ENCODE measurements at places on chromosomes 12 and 14.
A peak's percentile ranks its signal among the peaks of the same experiment; 100 is the strongest.

DNA sequence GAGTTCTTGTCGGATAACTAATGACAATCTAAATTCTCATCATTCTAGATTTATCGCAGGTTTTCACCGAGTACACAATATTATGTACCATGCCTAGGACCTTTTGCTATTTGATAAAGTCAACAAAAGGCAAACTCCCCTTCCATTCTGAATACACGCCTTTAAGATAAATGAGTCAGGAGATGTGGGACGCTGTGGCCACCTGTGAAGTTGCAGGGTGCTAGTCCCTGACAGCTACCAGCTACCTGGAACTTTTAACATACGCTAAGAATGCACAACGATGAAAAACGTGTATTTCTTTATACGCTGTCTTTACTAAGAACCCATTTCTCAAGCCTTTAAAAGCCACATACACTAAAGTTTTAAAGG lies 678 bp downstream of the MDM1 start:
- no peak for DNase-seq

- DNase-seq: peak; percentile 26
These were observed 35.7 kb upstream of the TMEM263 start for GRCh38 chr12:106919910-106920544.

- no peak for DNase-seq
These were observed 44.9 kb upstream of the RIC8B start for GRCh38 chr12:106729611-106730010.

- DNase-seq: no peak
These were observed 638.4 kb downstream of the FLRT2 start for GRCh38 chr14:86168371-86168770.

GRCh38 chr12:66612090-66612775 lies 66.6 kb downstream of the GRIP1 start:
- DNase-seq: no peak

DNA sequence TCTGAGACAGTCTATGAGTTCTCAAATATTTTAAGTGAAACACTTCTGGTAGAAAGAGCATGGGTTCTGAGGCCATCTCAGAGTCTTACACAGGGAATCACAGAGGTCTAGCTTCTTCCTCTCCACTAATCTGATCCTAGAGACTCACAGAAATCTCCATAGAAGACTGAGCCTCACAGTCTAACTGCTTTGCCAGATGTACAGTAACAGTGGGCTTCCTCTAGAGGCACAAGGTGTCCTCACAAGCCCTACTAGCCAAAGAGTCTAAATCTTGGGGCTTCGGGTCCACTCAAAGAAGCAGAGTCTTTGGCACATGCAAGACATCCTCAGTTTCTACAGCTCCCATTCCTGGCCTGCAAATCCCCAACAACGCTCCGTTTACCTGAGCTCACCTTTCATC lies 14.1 kb downstream of the OR6J1 start:
- no peak for DNase-seq

GRCh38 chr12:47361389-47362021 lies 281.7 kb upstream of the AMIGO2 start:
- DNase-seq: no peak

DNA sequence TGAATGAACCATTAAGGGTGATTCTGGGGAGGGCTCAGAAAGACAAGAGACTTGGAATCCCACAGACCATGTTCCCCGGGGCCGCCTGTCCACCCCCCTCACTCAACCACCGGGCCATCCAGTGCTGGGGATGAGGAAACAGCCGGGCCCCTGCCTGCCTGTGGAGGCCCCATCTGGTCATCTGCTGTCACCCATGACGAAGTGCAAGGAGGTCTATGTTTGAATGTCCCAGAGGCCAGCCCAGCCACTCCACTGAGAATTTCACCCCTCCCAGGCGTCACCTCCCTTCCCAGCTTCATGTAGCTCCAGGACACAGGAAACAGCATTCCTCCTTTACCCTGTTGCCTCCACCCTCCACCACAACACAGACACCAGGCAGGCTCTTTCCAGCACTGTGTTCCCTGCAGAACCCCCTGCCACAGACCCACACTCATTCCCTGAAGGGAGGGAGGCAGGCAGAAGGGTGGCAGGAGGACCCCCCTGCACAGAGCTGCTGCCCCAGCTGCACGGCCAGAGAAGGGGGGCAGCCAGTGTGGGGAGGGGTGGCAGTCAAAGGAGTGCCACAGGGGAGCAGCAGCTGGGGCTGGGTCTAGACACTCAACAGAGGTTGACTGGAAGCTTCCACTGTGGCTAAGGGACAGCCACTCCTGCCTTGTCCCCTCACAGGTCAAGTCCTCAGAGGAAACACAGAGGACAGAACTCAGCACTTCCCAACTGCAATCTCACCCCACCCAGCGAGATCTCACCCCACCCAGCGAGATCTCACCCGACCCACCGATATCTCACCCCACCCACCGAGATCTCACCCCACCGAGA lies 50.3 kb upstream of the PPP2R5C start:
- DNase-seq: no peak

- DNase-seq: no peak
These were observed 79.1 kb upstream of the HECTD1 start for GRCh38 chr14:31286456-31287293.

GRCh38 chr12:128815779-128816642 lies 7.7 kb downstream of the SLC15A4 start:
- no peak for DNase-seq

DNA sequence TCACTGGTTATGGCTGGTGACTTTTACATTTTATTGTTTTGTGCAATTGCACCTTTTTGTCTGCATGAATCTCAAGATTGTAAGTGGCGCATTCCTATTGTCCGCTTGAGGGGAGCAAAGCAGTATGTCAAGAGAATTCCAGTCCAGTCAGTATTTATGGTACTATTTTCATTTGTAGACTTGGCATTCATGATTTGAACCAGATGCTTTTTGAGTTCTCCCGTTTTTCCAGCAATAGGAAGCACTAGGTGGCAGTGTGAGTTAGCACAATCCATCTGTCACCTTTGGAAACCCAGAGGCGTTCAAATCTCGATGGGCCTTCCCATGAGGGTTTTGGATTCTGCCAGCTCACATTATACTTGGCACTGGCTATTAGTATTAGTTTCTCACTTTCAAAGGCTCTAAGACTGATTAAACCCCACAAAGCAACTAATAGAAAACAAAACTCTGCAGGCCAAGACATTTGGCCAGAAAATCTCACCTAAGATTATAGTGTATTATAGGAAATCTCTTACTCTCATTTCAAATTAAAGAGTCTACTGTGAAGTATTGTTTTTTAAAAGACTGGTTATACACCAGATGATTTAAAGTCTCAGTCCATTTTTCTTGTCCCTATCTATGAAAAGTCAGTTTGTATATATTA lies 2.2 kb downstream of the DACT1 start:
- peak; percentile 88 for DNase-seq

DNA sequence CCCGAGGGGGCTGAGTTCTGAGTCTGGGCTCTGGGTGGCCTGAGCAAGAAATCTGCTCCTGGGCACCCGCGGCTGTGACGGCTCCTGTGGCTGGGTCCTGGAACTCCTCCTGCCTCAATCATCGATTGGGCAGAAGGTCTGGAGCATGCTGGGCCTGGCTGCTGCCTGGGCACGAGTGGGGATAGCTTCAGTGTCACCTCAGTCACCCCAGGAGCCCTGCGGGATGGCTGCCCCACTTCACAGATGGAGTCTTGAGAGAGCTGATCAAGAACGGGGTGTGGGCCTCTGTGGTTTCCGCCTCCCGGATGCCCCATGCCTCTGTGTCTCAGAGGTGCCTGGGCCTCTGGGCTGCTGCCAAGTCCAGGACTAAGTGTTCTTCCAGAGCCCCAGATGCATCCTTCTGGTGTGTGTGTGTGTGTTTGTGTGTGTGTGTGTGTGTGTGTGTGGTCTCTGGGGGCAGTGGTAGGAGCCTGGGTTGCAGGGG lies 185.6 kb upstream of the C14orf180 start:
- DNase-seq: no peak

DNA sequence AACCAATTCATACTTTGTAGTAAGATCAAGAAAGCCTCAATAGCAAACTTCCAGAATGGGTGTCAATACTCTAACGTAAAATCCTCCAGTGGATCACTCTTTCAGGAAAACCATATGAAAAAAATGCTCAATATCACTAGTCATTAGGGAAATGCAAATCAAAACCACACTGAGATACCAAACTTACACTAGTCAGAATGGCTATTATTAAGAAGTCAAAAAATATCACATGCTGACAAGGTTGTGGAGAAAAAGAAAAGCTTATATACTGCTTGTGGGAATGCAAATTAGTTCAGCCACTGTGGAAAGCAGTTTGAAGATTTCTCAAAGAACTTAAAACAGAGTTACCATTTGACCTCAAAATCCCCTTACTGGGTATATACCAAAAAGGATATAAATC lies 49.5 kb upstream of the ATXN7L3B start:
- DNase-seq: no peak

DNA sequence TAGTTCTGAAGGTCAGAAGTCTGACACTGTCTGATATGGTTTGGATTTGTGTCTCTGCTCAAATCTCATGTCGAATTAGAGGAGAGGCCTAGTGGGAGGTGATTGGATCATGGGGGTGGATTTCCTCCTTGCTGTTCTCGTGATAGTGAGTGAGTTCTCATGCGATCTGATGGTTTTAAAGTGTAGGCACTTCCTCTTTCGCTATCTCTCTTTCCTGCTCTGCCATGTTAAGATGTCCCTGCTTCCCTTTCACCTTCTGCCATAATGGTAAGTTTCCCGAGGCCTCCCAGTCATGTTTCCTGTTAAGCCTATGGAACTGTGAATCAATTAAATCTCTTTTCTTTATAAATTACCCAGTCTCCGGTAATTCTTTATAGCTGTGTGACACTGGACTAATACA lies 84.1 kb upstream of the TMTC1 start:
- no peak for DNase-seq

DNA sequence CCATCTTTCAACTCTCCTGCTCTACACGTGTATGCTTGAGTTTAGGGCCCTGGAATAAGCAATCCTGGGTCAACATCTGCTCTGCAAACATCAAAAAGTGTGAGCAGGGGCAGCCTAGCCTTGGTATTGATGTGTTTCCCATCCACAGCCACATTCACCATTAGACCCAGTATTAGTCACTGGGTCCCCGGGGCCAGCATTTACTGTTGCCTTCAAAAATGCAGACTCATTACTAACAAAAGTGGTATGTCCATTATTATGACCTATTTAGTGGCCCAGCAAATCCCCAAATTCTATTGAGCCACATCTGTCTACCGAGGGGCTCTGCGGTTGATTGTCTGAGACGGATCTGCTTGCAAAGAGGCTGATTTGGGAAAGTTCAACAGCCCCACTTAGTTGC lies 661.8 kb downstream of the DIO2 start:
- no peak for DNase-seq

- peak; percentile 5 for DNase-seq
These were observed 40.7 kb downstream of the LRRIQ1 start for GRCh38 chr12:85076688-85077430.

DNA sequence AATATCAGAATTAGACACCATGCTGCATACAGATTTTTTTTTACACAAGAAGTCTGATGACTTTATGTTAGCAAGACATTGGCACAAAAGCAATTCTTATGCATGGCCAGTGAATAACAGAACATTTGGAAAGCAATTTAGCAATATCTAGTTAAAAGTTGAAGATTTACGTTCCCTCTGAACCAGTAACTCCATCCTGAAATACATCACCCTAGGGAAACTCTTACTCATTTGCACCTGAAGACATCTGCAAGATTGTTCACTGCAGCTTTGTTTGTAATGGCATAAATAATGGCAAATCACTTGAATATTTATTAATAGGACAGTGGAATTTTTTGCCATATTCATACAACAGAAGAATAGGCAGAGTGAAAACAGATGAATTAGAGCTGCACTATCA lies 670.0 kb upstream of the NOVA1 start:
- no peak for DNase-seq

DNA sequence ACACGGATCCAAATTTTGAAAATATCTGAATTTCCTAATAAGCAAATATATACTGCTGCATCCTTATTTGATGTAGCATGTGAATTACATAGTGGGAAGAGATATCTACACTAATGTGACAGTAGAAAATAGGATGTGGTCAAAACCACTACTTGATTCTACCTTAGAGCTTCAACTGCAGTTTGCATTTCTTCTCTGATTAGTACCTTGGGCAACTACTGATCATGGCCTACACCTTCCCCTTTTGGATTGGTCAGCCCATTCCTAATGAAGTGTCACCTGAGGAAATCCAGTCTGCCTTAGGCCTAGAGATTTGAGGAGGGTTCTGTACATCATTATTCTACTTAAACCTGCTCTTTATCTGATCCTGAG lies 10.7 kb downstream of the LLPH start:
- no peak for DNase-seq

DNA sequence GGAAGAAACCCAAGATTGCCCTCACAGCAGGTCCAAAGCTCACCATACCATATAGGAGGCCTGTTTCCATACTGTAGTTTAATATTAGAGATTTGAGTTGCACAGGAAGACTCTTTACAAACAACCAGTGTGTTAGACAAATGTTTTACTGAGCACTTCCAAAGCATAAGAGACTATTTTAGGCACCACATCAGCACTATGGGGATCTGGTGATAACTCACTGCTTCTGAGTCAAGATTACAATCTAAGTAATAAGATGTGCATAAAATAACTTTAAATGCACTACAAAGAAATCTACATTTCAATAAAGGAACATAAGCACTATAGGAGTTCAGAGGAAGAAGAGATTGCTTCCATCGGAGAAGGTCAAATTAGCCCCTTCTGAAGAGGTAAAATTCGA lies 71.4 kb downstream of the SPPL3 start:
- no peak for DNase-seq

- peak; percentile 86 for DNase-seq
These were observed 13.7 kb downstream of the FOXJ2 start for GRCh38 chr12:8045952-8046944.

DNA sequence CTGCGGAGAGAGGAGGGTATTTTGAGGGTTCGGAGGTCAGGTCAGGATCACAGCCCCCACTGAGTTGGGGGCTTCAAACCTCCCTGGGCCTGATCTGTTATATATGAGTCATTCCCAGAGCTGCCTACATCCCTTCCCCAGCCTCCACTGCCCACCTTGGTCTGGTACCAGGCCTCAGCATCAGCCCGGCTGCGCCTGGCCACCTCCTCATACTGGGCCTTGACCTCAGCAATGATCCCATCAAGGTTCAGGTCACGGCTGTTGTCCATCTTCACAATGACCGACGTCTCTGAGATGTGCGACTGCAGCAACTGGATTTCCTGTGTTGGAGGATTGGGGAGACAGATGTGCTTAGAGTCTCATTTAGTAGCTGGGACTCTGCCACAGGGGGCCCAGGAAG lies 4.2 kb downstream of the KRT84 start:
- DNase-seq: no peak

GRCh38 chr12:13187399-13187798 lies 9.1 kb upstream of the EMP1 start:
- DNase-seq: no peak
